ENCODE measurements at places on chromosomes 12 and 14.
A peak's percentile ranks its signal among the peaks of the same experiment; 100 is the strongest.

DNA sequence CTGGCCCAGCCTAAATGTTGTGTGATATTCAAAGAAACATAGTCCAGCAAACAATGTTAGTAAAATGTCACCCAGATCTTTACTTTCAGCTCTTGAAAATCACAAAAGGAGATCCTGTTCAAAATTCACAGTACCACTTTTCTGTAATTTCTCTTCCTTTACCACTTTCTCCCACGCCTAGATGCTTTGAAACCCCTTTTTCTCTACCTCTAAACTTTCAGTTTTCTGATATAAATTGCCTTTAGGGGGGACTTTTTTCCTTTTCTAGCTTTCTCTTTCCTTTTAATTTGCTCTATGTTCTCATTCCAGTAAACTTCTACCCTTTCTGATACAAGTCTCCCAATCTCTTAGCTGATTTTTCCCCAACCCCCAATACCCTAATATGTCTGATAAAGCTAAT lies 101.8 kb downstream of the LMO3 start:
- no peak for DNase-seq

DNA sequence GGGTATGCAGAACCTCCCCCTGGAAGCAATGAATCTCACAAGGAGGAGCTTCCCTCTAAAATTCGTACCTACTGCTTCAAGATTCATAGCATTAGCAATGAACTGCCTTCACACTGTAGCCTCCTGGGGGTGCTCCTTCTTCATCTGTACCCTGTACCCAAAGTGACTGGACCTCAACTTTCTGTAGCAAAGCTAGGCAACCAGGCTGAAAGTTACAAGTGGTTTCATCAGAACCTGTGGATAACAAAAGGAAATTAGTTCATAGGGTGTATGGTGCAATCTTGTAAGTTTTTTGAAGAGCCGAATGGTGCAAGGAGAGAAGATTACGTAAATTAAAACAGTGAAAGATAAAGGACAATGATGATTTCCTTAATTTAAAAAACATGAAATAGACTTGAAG lies 1541.7 kb upstream of the FLRT2 start:
- peak; percentile 43 for DNase-seq

DNA sequence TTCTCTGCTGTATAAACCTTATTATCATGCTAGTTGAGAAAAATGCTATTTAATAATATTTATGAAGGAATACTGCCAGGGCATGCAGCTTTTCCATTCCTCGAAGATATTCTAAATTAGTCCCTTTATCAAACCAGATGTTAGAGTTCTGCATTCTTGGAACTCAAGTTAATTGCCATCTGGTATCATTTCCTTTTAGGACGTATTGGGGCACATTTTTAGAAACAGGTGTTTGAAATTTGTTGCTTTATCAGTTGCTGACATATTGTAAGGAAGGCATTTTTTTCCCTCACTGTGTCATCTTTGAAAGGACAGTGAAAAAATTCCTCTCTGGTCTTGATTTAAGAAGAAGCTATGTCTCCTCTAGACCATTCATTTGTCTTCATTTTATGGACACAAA lies 471.2 kb upstream of the PRICKLE1 start:
- DNase-seq = no peak

GRCh38 chr12:116609319-116610114 lies 50.3 kb downstream of the MAP1LC3B2 start:
- DNase-seq = no peak

DNA sequence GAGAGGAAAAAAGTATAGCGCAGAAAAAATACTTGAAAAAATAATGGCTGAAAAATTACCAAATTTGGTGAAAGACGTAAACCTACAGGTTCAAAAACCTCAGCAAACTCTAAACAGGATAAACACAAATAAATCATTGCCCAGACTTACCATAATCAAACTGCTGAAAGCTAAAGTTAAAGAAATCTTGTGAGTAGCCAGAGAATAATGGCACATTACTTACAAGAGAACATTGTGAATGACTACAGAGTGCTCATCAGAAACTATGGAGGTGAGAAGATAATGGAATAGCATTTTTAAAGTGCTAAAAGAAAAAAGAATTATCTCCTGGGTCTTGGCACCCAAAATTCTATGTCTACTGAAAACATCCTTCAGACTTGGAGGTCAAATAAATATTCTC lies 36.0 kb downstream of the ATF1 start:
- DNase-seq = peak; percentile 13

DNA sequence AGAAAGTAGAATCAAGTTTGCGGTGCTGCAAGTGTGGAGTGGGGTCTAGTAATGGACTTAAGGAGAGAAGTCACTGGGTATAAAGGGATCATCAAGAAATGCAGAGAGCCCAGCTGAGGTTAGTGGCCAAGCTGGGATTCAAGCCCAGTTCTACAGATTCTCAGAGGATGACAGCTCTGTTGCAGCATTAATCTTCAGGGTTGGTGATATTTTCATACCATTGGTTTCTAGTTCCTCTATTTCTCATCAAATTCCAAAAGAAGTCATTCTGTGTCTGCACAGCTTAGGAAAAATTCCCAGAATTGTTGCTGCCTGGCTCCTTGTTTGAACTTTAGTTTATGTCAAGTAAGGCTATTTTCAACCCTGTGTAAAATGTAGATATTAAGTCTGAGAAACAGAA lies 169.5 kb upstream of the NTF3 start:
- DNase-seq = no peak

- no peak for DNase-seq
These were observed 143.6 kb downstream of the DYRK2 start for GRCh38 chr12:67792185-67792584.

GRCh38 chr12:119354172-119354571 lies 19.6 kb downstream of the CCDC60 start:
- DNase-seq = no peak

- peak; percentile 61 for DNase-seq
These were observed 8.8 kb downstream of the RASSF3 start for GRCh38 chr12:64618953-64619590.

- DNase-seq = no peak
These were observed 307.6 kb downstream of the RAD51B start for GRCh38 chr14:68127166-68127565.

- DNase-seq = peak; percentile 10
These were observed 60.3 kb downstream of the KLRG1 start for GRCh38 chr12:9049520-9050133.

GRCh38 chr14:68232300-68233055 lies 412.9 kb downstream of the RAD51B start:
- peak; percentile 99 for DNase-seq

GRCh38 chr12:2244013-2244861 lies 191.4 kb downstream of the CACNA1C start:
- DNase-seq = peak; percentile 93

GRCh38 chr12:51188359-51189051 lies 15.6 kb upstream of the TFCP2 start:
- no peak for DNase-seq

DNA sequence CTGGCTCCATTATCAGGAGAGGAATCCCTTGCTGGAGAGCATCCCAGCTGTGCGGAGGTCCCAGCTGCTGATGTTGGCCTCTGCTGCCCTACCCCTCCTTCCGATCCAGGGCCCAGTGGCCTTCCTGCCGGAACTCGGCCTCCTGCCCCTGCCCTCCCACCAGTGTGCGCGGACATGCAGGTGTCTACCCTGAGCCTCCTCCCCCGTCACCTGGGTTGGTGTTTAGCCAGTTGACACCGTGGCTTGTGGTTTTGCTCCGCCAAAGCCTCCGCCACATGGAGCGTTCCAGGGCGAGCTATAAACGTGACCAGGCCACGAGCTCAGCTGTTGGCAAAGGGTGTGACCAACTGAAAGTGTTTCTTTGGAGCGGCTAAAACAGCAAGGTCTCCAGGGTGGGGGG lies 1104.3 kb downstream of the BCL11B start:
- no peak for DNase-seq

DNA sequence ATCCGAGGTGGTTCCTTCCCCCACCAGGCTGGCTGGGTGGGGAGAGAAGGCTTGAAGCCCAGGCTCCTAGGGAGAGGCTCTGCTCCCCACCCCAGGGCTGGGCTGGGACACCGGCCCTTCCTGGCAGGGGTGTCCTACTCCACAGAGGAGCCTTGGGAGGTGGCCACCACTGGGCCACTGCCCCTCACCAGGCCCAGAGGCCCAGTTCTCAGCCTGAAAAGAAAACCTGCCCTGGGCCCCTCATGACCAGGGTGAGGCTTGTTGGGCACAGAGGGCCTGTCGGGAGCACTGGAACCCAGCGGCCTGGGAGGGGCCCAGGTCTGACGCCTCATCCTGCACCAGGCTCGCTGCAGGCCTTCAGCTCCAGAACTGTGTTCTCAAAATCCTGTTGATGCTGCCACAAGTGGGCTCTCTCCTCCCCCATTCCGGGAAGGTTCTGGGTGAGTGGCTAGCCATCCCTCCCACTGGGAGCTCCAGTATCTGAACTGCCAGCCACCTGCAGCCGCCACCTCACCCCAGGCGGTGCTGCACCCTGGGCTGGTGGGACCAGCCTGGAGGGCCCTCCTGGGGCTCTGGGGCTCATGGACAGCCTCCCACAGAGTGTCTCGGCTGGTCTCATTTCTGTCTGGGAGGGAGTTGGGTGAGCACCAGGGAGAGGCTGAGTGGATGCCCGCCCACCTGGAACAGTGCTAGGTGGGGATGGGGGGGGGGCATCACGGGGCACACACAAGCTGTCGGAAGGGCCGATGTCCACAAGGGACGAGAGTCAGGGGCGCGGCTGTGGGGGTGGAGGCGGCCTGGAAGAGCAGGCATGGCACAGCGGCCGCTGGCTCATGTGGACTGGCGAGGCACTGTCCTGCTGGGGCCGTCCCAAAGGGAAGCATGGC lies 11.8 kb downstream of the BAG5 start:
- no peak for DNase-seq

GRCh38 chr12:70774055-70774454 lies 136.8 kb upstream of the PTPRB start:
- no peak for DNase-seq

DNA sequence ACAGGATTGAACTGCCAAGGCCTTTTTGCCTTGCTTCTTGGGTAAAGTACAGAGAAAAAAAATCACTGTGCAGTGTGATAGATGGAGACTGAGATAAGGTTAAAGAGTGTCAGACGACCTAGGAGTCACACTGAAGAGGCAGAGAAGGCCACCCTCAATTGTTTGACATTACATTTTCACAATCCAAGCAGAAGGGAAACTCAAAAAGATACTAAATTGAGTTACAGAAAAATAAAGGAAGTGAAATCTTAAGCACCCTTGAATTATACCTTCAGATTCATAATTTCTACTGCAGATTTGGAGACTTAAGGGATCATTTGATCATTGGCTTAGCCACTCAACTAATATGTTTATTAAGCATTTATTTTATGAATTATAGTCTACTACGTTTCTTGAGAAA lies 97.1 kb downstream of the MYF5 start:
- DNase-seq = no peak

DNA sequence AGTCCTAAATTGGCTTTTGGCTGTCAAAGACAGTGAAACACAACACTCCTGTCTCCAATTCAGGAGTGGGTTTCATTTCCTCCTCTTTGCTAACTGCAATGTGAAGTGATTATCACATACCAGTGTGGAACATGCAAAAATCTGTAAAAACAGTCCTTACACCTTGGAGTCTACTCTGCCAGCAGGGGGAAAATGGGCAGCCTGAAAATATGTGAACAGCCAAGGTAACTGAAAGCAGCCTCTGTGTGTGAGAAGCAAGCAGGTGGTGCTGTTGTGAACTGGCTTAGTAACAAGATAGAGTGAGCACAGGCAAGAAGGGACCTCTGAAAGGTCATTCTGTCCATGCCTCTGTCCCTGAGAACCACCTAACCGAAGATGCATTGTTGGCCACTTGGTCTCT lies 6.0 kb downstream of the PRMT8 start:
- no peak for DNase-seq

- DNase-seq = no peak
These were observed 48.0 kb downstream of the WNK1 start for GRCh38 chr12:800401-800800.

Measured in NCI-H226 (cell line).